ENCODE measurements at places on chromosomes 7 and 10.

DNA sequence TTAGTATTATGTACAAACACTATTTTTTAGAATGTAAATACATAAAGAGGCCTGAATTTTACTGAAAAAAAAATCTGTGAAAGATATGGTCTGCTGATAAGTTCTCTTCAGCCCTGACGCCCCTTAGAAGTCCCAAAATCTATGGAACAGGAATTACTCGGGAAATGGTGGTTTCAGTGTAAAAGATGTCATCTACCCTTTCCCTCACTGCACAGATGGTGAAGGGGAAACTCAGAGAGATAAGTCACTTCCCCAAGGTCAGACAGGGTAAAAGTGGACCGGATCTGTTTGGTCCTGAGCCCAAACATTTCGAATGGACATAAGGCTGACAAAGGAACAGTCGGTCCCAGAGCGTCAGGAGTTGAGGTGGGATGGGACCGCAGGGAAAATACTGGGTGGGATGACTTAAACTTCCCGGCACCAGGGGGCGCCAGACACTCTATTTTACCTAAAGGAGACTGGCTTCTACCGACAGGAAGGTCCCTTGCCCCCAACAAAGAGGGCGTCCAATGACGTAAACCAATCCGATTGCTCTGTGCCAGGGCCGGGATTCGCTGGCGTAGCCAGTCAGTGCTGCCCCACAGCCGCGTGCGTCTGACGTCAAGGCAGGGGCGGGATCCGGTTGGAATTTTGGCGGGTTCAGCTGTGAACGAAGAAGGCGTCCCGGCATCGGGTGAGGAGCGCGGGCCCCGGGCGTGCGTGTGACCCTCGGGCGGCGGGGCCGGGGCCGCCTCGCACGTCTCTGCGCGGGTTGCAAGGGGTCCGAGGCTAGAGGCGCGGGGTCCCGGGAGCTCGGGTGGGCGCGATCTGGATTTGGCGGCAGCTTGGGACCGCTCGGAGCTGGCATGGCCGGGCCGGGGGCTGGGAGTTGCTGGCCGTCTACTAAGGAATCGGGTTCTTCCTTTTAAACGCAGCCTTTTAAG, at the start of gene MCM10:
MCM10 (plus strand) TSS at position 625 of the 923 bp plus-strand sequence. CDS start 2,645 bp downstream, outside the sequence.
- peak; percentile 88 for DNase-seq

DNA sequence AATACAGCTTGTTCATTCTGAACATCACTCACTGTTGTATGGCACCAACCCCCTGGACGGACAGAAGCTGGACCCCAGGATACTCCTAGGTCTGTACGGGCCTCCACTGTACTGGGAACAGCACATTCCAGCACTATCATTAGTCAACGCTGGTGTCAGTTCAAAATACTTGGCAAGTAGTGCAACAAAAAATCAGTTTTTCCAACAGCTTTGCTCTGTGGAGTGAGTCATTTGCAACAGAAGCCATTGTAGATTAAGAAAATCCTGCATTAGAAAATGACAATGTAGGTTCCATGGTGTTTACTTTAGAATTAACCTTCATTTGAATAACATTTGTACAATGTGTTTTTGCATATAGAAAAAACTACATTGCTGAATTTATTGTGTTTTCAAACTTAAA, 266.6 kb downstream of the HDAC9 start:
- DNase-seq = no peak

GRCh38 chr7:30990673-30991170, 27.0 kb downstream of the GHRHR start:
- no peak for DNase-seq

GRCh38 chr7:149409895-149410294, 51.0 kb downstream of the ZNF777 start:
- no peak for DNase-seq

GRCh38 chr10:30804478-30805055, 175.0 kb upstream of the LYZL2 start:
- no peak for DNase-seq

GRCh38 chr10:80530251-80530650, 7.5 kb upstream of the SH2D4B start:
- DNase-seq = no peak

DNA sequence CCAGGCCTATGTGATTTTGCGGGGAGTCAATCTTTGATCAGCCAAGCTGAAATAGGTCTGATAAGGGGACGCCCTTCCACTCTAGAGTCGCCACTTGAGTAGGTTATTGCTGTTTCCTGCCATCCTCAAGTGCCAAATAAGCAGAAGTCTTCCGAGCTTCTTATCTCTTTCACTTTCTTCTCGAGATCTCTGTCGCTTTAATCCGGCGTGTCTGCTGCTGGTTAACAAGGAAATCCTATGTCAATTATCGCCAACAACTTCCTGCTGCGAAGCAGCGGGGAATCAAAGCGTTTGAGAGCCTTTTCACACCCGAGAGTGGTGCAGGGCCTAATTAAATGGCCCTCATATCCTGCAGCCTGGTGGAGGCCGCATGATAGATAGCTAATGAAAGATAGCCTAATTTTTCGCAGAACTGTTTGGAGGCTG, 215.9 kb downstream of the RAB11FIP2 start:
- no peak for DNase-seq

- DNase-seq = no peak
Observed at GRCh38 chr10:76251841-76252671, 820.6 kb downstream of the LRMDA start.

GRCh38 chr7:132828502-132828901, 252.2 kb upstream of the PLXNA4 start:
- no peak for DNase-seq

Data from SIG-M5 (cell line).